GM04503 (cell line): ENCODE measurements at places on chromosomes 5 and 9.

GRCh38 chr5:147639321-147639720 lies 129.5 kb upstream of the DPYSL3 start:
- no peak for DNase-seq

DNA sequence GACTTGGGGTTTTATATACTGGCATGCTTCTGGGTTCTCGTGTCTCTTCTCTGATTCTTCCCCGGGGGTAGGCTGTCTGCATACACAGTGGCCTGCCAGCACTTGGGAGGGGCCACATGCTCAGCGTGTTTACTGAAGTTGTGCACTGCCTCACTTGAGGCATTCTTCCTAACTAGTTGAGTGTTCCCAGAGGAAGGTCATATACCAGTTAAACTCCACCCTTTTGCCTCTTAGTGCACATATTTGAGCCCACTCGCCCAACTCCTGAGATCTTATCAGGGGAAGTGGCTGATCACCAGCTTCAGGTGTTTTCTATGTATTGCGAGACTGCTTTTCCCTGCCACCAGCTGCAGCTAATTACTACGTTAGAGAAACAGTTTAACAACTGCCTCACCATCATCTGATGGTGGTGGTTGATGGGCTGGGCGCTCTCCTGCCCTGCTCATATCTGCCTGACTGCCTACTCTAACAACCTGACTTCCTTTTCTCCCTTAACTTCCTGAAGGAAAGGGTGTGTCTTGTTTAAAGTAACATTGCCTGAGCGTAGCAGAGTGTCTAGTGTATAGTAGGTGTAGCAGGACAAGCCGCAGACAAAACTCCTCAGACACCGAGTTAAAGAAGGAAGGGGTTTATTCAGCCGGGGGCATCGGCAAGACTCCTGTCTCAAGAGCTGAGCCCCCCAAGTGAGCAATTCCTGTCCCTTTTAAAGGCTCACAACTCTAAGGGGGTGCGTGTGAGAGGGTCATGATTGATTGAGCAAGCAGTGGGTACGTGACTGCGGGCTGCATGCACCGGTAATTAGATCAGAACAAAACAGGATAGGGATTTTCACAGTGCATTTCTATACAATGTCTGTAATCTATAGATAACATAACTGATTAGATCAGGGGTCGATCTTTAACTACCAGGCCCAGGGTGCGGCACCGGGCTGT lies 60.1 kb upstream of the CLINT1 start:
- no peak for DNase-seq

DNA sequence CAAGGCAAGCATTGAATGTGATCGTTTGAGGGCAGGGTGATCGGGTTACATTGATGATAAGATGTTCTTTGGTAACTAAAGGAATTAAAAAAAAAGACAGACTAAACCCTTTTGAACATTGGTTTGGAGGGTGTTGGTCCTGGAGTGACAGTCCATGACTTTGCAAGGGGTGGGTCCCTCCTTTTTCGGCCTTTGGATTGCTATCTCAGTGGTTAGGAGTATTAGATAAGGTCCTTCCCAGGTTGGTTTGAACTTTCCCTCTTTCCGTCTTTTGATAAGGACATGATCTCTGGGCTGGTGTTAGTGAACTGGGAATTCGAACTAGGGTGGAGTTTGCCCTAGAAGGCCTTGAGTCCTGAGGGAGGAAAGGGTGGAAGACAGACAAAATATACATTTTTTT lies 5.4 kb upstream of the ABO start:
- DNase-seq = no peak

DNA sequence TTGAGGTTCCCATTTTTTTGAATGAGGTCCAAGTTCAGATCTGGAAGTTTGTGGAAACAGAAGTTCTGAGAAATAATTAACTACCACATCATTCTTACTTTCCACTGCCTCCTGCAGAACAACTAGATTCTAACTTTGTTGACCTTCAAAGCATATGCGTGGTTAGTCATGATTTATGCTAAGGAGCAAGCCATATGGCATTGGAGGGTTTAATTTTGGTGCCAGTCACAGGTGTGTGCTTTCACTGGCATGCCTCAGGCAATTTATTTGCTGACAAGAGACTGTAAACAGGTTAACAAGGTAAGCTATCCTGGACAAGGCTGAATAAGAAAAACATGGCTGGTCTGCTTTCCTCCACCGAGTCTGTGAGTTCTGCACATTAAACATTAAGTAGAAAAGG lies 31.5 kb downstream of the HMHB1 start:
- no peak for DNase-seq

DNA sequence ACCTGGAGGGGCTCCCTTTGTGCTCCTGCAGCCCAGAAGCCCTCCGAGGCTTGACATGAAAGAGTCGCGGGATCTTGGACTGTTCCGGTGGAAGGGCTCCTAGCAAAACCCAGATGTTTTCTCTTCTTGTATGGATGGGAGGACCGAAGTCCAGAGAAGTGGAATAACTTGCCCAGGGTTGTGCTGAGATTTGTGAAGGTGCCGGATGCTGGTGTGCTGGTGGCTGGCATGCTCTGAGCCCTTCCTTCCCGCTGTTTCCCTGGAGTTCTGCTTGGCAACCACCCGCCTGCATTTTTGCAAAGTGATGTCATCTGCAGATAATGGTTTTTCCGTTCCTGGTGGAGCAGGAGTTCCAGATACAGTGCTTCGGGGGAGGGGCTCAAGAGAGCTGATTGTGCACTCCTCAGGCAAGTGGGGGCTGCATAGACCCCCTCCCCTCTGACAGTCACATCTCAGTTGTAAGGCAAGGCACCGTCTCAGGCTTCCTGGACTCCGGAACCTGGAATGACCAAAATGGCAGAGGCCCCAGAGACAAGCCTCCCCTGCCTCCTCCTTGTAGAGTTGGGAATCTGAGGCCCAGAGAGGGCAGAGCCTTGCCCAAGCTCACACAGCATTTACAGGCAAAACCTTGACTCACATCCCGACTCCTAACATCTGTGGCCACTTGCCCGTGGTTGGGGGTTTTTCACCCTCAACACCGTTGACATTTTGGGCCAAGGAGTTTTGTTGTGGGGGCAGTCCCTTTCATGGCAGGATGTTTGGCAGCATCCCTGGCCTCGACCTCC lies 157.0 kb downstream of the RGS3 start:
- peak; percentile 75 for DNase-seq

- no peak for DNase-seq
Measured at GRCh38 chr5:130908186-130908585, 256.9 kb downstream of the HINT1 start.
